NCI-H1048 (cell line): ENCODE measurements at places on chromosomes 16 and 17.

DNA sequence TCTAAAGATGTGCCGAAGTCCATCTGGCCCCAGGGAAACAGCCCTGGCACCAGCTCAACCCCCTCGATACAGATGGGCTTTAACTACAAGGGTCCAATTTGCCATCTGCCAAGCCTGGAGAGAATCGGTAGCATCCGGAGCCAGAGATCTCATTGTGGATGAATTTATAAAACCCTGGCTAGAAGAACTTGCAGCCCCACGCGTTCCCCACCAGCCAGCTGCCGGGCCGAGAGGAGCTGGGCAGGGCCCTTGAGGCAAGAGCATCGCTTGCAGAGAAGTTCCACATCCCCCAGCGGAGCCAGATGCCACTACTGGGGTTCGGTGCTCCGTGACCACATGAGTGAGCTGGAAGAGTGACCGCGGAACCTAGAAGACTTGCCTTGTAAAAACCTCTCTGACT, 65.3 kb upstream of the NOL11 start:
- DNase-seq, result no peak

DNA sequence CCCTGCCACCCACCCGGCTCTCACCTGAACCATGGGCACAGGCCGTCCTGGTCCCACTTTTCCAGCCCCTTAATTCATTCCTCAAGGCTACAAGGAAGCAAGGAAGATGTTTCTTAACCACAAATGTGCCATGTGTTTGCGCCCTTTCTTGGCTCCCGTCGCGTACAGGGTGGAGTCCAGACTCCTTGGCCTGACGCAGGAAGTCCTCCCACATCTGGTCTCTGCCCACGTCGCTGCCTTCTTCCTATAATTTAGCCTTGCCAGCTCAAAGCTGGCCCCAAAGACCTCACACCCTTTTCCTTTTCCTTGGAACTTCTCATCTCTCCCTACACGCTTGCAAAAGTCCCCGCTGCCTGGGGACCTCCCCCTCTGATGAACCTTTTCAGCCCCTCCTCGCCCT, 38.8 kb upstream of the BHLHA9 start:
- no peak for DNase-seq

GRCh38 chr16:88118376-88118775, 167.1 kb downstream of the BANP start:
- no peak for DNase-seq

DNA sequence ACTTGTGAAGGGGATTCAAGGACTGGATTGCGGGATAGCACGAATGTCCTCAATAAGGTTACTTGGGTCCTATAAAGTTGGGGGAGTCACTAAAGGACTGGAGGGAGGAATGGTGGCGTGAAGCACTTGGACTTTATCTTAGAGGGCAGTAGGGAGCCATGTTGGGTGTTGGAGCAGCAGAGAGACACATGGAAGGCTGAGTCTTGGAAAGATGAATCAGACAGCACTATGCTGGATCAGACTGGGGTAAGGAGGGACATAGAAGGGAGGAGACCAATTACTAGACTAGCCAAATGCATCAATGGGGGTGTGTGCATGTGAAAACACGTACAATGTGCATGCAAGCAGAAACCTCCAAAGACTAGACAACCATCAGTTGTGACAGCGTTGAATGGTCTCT, 26.0 kb upstream of the DLX4 start:
- DNase-seq, result no peak

- DNase-seq, result no peak
Observed at GRCh38 chr17:39026980-39027451, 59.8 kb upstream of the FBXO47 start.

DNA sequence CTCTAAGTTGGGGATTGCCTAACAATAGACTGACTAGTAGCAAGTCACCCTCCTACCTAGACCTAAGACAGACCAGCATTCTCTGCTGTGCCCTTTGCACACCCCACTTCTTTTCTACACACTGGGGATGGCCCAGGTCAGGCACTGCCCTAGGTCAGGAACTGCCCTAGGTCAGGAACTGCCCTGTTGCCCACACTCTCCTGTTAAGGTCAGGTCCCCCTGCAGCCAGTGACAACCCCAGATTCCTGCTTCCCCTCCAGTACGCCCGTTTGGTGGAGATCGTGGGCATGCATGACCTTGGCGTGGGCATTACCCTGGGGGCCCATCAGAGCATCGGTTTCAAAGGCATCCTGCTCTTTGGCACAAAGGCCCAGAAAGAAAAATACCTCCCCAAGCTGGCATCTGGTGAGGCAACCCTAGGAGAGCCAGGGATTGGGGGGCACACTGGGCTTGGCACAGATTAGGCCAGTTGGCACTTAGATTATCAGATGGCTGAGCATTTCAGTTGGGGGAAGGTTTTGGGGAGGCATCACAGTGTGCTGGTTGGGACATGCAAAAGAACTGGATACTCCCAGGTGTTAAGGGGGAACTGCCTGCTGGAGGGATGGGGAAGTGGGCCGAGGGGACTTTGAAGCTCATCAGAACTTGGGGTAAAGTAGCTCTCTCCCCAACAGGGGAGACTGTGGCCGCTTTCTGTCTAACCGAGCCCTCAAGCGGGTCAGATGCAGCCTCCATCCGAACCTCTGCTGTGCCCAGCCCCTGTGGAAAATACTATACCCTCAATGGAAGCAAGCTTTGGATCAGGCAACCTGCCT, 1.7 kb downstream of the ACADVL start:
- no peak for DNase-seq

DNA sequence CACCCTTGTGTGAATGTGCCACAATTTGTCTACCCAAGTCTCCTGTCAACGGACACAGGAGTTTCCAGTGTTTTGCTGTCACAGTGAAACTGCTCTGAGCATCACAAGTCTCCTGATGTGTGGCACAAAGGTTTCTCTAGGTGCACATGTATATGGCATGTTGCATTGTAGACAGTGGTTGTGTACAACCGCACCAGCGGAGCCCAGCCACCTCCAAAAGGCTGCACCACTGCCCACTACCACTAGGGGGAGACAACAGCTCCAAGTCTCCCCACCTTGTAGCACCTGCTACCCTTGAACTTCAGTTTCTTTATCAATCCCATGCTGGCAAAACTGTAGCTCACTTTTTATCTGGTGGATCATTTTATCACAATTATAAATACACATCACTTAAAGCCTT, 95.5 kb upstream of the ZNF469 start:
- no peak for DNase-seq

- no peak for DNase-seq
Observed at GRCh38 chr17:40457964-40458791, 14.9 kb downstream of the IGFBP4 start.

GRCh38 chr17:36888236-36888951, 48.9 kb upstream of the LHX1 start:
- DNase-seq, result no peak

GRCh38 chr16:63323722-63324705, 1287.8 kb upstream of the CDH8 start:
- no peak for DNase-seq

DNA sequence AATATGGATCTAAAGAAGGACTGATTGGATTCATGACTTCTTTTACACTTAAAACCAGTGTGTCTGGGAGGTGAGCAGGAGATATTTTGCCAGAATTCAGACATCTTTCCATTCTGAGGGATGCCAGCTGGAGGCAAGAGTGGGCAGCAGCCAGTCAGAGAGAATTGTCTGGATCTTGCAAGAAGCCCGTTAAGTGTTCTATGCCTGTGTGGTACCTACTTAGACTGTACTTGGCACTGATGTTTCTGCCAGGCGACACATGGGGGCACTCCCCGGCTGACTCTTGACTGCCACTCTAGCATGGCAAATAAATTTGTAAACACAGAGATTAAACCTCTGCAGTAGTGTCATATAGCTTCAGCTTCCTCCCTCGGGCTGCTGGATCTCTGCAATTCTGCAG, 247.7 kb downstream of the UTP18 start:
- no peak for DNase-seq

DNA sequence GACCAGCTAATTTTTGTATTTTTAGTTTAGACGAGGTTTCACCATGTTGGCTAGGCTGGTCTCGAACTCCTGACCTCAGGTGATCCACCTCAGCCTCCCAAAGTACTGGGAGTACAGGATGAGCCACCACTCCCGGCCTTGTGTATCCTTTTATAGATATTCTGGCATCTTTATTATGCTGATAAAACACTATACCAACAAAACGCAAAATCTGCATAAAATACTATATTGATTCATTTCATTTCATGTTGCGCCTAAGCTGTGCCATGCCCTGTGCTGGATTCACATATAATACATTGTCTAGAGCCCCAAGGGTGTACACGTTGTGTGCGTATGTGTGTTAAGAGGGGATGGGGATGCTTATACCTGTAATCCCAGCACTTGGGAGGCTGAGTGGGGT, 3.8 kb upstream of the UBE2Z start:
- no peak for DNase-seq

- no peak for DNase-seq
Observed at GRCh38 chr16:20620770-20621169, 44.6 kb upstream of the ACSM2B start.

- no peak for DNase-seq
Observed at GRCh38 chr16:49483251-49483650, 109.6 kb downstream of the C16orf78 start.

DNA sequence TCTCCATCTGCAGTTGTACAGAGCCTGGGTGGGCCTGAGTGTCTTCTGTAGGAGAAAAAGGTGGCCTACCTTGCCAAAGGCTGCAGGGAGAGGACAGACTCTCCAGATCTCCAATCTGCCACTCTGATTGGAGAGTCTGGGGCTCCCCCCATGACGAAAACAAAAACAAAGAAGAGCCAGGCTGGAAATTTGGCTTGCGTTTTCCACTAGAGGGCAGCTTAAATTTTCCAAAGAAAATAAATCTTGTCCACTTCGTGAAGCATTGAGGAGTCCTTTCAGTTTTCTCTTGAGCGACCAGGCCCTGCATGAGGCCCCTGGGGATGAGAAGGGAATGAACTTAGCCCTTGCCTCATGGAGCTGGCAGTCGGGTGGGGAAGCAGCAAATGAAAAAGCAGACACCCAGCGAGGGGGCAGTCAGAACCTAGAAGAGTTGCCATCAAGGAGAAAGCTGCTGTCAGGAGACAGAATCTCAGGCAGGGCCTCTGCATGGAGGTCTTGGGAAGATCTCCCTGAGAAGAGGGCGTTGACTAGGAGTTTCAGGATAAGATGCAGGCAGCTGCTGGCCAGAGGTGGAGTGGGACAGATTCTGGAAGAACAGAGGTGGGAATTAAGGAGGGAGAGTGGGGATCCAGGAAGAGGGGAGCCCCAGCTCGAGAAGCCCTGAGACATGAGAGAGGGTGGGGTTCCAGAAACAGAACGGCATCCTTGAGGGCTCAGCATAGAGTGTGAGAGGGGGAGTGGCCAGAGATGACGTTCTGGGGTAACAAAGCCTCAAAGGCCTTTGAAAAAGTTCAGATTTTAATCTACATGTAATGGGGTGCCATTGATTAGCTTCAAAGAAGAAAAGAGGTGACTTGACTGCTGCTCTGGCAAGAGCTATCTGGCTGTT, 8.4 kb upstream of the SHCBP1 start:
- no peak for DNase-seq

DNA sequence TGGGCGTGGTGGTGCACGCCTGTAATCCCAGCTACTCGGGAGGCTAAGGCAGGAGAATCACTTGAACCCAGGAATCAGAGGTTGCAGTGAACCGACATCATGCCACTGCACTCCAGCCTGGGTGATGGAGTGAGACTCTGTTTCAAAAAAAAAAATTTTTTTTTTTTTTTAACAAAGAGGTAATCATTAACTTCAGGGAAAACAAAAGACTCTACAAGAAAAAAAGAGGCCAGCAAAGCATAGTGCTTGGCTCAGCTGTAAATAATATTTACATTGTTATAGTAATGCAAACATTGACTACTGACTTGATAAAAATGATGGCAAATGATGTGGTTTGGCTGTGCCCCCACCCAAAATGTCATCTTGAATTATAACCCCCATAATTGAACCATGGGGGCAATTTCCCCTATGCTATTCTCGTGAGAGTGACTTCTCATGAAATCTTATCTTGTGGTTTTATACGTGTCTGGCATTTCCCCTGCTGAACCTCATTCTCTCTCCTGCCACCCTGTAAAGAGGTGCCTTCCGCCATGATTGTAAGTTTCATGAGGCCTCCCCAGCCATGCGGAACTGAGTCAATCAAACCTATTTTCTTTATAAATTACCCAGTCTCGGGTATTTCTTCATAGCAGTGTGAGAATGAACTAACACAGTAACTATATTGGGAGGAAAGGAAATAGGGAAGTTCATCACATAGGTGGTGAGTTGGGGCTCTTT, 12.7 kb upstream of the SSTR2 start:
- DNase-seq, result no peak

DNA sequence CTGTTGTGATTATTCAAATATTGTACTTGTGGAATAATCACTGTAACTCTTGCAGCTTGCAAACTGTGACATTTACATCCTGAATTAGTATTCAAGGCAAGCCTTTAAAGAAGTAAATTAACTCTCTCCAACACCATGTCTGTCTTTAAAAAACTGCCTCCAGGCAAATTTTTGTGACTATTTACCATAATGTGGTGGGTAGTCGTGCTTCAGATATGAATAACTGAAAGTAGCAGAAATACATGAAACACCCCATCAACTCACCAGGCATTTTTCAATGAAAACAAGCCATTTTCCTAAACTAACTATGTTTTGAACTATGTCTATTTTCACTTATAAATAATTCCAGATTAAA, 217.4 kb upstream of the PSMD7 start:
- DNase-seq, result no peak

- no peak for DNase-seq
Observed at GRCh38 chr17:67130768-67131167, 86.4 kb downstream of the CACNG1 start.

DNA sequence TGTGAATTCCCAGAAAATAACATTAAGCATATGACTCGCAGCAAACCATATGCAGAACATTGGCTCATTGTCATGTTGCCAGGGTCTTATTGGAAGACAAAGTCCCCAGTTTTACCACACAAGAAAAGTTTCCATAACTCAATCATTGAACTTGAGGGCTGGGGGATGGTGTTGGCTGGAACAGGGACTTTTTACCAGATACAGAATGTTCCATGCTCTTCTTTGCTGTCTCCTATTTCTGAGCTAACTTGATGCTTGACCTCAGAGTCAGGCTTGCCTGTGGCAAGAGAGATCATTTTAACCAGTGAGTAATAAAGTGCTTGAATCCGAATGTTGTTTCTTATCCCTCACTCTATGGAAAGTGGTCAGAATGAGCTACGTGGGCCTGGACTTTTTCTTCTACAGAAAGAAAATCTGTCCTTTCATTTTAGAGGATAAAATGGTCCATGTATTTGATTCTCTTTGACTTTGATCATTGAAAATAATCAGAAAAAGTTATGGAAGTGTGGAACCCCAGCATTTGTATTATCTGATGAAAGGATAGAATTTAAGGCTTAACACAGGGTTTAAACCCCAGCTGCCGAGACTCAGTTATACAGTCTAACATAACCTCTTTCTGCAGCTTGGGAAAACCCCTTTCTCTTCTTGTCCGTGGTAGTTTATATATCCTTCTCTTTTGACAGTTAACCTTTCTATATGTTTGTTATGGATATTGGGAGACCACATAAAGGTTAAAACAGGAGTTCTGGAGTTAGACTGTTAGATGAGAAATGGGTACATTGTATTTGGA, 67.0 kb downstream of the TUBD1 start:
- DNase-seq, result no peak
